Prostate gland (tissue), 2 donors: ENCODE measurements at places on chromosomes 12 and 14.

DNA sequence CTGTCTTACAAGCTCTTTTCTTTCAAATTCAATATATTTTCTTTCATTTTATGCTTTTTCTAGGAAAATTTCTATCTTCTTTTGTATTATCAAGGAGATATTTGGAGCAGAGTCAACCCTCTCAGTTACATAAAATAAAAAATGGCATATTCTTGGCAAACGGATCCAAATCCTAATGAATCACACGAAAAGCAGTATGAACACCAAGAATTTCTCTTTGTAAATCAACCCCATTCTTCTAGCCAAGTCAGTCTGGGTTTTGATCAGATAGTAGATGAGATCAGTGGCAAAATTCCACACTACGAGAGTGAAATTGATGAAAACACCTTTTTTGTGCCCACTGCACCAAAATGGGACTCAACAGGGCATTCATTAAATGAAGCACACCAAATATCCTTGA lies 20.6 kb downstream of the PIK3C2G start:
- DNase-seq: no peak

DNA sequence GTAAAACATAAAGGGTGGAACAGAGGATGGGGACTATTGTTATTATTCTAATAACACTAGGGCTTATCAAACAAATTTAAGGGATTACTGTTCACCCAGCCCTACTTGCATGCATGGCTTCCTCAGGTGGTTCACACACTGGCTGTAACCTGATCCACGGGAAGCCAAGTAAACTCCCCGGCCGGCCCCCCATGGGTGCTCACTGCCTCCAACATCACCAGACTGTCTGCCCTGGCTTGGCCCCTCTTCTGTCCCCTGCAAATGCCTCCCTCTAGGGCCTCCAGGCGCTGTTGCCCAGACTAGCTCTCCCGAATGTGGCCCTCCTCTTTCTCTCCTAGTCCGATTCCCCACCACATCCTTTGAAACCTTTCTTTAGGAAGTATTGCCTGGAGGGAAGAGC lies 18.6 kb downstream of the FAIM2 start:
- no peak for DNase-seq

GRCh38 chr12:84508851-84509260 lies 403.7 kb downstream of the SLC6A15 start:
- DNase-seq: no peak

- no peak for DNase-seq
Measured at GRCh38 chr14:34018564-34019244, 67.8 kb upstream of the EGLN3 start.

DNA sequence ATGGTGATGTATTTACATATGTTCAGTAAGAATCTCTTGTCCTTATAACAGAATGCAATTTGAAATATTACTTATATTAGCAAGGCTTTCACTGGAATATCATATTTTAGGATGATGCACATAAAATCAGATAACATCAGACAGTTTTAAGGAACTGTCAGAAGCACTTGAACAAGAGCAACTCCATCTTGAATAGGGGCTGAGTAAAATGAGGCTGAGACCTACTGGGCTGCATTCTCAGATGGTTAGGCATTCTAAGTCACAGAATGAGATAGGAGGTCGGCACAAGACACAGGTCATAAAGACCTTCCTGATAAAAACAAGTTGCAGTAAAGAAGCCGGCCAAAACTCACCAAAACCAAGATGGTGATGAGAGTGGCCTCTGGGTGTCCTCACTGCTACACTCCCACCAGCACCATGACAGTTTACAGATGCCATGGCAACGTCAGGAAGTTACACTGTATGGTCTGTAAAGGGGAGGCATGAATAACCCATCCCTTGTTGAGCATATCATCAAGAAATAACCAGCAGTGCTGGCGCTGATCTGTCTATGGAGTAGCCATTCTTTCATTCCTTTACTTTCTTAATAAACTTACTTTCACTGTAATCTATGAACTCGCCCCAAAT lies 27.6 kb upstream of the ETV6 start:
- no peak for DNase-seq

DNA sequence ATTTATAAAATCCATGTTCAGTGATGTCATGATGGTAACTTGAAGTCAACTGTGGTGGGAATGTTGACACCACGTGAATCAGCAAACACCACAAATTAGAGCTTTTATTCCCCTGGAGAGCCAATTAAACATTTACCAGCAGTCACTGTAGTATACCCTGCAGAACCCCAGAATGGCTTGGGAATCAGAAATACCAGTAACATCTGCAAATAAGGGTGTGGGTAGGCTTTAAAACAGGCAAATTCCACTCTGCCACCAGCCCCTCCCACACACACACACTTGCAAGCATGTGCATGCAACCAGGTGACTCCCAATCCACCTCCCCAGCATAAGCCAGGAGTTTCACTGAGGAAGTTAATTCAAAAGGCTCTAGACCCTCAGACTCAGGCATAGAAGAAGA lies 63.6 kb upstream of the TMEM263 start:
- DNase-seq: no peak

GRCh38 chr12:19957308-19958125 lies 410.8 kb upstream of the PDE3A start:
- no peak for DNase-seq

- DNase-seq: no peak
Measured at GRCh38 chr14:98417001-98417400, 855.0 kb downstream of the BCL11B start.

DNA sequence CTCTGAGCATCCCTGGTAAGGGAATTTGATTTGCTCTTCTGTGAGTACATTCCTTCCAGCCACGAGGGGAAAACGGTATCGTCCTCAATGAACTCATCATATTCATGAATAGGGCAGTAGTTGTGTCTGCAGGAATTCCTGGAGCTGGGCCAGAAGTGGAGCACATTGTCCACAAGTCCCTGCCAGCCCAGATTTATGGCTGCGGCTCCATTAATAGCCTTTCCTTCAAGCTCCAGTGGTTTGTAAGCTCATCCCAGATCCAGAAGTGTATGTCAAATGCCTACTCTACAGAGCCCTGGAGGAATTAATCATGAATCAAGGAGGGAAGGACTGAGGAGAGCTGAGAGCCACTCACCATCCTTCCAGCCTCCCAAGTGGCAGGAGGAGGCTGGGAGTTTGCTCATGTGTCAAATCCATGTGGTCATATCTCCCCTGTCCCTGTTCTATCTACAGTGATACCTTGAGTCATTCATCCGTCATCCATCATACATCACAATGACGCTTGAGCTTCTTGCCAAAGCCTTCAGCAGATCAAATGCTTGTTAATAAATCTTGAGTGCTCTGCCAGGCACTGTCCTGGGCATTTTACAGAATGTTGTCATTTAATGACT lies 65.5 kb downstream of the SVOP start:
- DNase-seq: peak; percentile 39

- DNase-seq: no peak
Measured at GRCh38 chr12:7439579-7440505, 4.1 kb downstream of the CD163L1 start.

DNA sequence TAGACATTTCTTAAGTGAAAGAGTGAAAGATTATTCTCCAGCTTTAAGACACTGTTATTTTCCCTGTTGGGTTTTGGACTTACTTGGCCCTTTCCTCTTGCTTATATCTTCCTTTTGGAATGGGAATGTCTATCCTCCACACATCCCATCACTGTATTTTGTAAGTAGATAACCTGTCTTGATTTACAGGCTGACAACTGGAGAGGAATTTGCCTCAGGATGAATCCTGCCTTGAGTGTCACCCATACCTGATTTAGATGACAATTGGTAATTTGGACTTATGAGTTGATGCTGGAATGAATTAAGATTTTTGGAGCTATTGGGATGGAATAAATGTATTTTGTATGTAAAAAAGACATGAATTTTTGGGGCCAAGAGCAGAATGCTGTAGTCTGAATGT lies 74.2 kb upstream of the KICS2 start:
- DNase-seq: no peak

- DNase-seq: no peak
Measured at GRCh38 chr12:20805921-20806320, 4.6 kb upstream of the SLCO1B3 start.

- DNase-seq: no peak
Measured at GRCh38 chr14:55373784-55374705, 37.6 kb downstream of the ATG14 start.

GRCh38 chr12:51759175-51759574 lies 89.3 kb downstream of the FIGNL2 start:
- no peak for DNase-seq

DNA sequence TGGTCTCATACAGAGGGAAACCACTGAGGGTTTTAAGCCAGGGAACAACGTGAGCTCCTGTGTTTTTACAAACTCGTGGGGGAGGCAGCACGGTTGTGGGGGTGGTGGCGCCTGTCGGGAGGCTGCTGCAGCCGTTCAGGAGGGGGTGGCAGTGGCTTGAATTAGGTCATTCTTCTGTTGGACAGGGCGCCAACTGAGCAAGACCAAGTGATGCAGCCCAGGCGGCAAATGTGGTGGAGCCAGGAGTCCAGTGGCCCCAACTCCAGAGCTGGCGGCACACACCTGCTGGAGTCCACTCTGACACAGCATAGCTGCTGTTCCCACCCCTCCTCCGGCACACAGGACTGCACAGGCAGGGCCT lies 27.8 kb downstream of the FBRSL1 start:
- no peak for DNase-seq

DNA sequence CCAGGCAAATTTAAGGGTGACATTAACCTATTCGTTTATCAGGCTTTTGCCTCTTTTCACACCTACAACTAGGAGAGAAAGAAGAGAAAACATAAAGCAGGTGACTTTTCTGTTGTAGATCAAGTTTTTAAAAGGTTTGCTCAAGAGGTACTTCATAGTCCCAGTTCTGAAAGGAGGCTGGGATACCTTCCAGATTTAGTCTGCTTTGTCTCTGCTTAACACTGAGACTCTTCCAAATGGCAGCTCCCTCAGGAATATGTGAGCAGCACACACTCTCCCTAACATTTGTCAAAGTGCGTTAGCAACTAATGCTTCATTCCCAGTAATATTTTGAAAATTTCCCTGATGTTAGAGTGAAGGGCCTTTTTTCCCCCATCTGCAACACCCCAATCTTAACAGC lies 133.7 kb upstream of the RASSF8 start:
- DNase-seq: peak; percentile 65

- no peak for DNase-seq
Measured at GRCh38 chr12:42469355-42470175, 120.0 kb downstream of the PRICKLE1 start.

DNA sequence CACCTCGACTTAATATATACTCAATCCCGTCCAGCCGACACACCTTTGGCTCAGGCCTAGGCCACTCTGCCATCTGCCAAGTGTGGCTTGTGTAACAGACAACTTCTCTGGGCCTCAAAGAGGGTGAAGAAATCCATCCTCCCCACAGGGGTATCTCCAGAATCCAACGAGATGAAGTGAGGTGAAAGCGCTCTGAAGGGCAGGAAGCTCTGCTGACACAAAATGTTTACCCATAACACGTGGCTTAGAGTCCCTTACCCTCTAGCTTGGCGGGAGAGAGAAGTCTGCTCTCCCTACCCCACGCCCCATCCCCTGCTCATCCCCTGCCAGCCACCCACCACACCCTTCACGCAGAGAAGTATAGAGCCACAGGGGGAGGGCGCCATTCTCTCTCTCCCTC lies 13.0 kb downstream of the ZBTB39 start:
- no peak for DNase-seq

DNA sequence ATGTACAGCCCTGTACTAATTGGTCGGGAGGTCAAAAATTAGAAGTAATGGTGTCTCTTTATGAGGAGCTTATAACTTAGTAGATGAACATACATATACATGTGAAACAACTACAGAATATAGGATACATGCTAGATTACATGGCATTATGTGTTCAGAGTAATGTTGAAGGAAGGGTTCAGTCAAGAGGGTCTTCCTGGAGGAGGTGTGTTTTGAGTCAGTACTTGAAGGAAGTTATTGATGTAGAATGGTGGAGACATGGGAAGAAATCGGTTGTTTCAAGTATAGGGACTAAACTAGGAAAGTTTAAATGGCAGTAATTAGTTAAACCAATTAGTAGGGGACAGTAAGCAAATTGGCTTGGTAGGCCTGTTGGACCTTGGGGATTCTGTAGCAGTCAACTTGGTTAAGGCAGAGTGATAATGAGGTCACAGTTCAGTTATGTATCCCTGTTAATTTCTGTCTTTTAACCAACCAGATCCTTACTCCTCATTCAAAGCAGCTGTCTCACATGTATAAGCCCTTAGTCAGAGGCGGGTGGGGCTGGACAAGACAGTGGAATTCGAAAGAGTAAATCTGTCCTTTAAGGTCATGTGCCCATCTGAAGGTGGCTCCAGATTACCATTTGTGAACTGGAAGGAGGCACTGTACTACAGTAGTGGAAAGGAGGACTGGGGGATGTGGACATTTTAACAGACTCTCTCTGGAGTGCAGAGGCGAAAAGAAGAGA lies 3.5 kb upstream of the ANKRD52 start:
- DNase-seq: no peak

GRCh38 chr12:79016181-79016580 lies 151.6 kb downstream of the SYT1 start:
- no peak for DNase-seq

DNA sequence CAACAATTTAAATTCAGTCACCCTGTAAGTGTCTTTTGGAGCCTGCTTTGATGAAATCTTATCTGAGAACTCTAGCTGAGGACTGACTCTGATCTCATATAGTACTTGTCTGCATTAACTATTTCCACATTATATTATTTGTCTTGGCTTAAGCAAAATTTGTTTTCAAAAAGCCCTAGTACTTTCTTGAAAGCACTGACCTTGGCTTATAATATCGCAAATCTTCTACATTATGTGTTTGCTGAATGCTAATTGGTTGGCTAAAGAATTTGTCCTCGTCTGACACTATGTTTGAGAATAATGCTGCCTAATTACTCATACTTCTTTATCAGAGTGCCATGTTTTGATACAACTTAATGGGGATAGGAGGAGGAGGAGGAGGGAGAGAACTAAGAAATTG lies 46.9 kb upstream of the FLRT2 start:
- no peak for DNase-seq

DNA sequence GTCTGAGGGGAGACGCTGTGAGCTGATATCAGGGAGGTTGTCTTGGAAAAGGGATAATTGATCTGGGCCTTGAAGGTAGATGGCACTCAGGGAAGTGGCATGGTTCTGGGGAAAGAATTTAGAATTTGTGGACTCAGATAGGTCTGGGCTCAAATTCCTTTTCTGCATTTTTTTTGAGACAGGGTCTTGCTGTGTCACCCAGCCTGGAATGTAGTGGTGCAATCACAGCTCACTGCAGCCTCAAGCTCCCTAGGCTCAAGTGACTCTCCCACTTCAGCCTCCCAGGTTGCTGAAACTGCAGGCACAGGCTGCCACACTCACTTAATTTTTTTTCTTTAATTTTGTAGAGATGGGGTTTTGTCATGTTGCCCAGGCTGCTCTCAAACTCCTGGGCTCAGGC lies 98.1 kb upstream of the NCOR2 start:
- no peak for DNase-seq
